ENCODE measurements at places on chromosomes 7 and 10.

- no peak for DNase-seq
These were observed 227.4 kb upstream of the COBL start for GRCh38 chr7:51543801-51544553.

GRCh38 chr10:127407551-127407950 is 141.6 kb upstream of the NPS start:
- DNase-seq: no peak

DNA sequence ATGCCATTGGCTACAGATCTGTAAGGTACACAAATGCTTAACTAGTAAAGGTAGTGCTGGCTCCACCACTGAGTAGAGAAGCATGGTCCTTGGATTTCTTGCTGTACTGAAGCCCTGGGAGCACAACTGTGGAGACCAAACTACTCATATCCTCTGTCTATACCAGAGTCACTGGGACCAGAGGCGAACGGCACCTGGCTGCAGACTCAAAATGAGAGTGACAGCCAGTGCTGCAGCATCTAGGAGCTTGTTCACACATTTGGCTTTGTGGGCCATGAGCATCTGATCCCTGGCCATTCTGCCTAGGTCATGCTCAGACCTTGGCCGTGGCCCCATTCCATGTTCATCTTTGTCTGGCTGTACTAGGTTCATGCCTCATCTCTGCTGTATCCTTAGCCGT is 31.9 kb downstream of the LRRC18 start:
- no peak for DNase-seq

DNA sequence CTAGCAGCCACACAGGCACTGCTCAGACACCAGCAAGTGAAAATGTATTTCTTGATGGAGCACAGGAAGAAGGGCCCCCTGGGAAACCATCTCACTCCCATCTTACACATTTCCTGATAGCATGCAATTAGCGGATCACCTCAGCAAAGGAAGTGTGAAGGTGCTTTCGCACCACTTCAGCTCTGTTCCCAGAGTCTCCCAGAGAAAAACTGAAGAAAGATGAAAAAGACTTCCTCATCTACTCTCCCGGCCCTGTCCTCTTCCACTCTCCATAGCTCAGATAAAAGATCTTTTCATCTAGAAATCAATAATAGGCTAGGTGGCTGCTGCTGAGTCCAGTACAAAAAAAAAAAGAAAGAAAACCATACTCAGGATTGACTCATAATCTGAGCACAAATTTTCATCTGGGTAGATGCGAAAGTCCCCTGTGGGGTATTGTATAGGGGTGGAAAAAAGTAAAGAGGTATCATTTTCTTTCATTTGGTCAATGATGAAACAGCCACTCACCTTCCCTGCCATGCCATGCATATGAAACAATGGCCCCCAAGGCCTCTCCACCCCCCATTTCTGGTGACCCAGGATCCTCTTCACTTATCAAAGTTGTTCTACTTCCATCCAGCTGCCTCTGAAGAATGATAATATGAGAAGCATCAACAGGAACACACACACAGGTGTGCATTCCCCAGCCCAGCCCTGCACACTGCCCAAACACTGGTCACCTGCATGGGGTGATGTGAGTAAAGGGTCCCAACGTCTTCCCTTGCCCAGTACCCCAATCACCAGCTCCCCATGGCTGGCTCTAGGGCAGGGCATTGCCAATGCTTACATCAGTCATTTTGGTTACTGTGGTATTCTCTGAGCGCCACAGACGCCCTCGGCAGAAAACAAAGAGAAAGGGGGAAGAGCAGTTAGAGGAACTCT is 48.8 kb upstream of the DGKI start:
- DNase-seq: peak; percentile 45

DNA sequence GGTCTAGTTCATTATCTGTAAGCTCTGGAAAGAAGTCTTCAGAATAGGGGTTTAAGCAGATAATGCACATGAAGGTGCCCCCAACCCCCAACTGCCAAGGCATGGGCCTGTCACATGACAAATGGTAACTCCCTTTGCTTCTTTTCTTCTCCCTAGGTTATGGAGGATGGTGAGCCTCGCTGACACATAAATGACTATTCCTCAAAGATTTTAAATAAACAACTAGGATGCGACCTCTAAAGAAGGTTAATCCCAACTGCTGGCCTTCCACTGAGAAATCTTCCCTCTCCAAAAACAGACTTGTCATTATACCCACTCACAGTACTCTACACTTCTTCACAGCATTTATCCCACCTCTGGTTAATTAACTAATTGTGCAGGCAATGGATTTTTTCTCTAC is 75.7 kb upstream of the FAM133B start:
- no peak for DNase-seq

- DNase-seq: no peak
These were observed 43.7 kb downstream of the CTTNBP2 start for GRCh38 chr7:117829450-117830117.

DNA sequence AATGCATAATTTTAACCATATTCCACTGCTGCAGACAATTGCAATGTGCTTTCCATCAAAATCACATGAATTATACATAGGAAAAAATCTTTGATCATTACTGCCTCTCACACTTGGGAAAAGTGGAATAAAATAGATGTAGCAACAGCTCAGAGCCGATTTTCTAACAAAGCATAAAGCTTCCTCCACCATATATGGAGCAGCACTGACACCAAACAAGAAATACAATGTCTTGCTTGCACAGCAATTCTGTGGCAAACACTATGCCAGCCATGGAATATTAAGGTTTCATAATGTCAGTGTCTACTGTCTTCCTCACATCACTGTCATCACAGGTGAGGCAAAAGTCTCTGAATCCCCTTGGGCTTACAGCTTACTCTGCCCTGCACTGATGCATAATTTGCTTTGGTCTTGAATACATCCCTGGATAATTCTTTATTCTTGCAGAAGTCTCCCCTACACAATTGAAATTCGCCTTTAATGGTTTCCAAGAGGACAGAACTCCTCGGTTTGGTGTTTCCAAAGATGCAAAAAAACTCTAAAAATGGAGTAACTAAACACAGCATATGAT is 198.5 kb downstream of the CACNA2D1 start:
- DNase-seq: no peak

GRCh38 chr10:20207653-20208052 is 391.4 kb downstream of the PLXDC2 start:
- DNase-seq: no peak

GRCh38 chr10:48507933-48508790 is 96.7 kb downstream of the ARHGAP22 start:
- no peak for DNase-seq

GRCh38 chr10:65528986-65529385 is 1396.8 kb upstream of the LRRTM3 start:
- no peak for DNase-seq

DNA sequence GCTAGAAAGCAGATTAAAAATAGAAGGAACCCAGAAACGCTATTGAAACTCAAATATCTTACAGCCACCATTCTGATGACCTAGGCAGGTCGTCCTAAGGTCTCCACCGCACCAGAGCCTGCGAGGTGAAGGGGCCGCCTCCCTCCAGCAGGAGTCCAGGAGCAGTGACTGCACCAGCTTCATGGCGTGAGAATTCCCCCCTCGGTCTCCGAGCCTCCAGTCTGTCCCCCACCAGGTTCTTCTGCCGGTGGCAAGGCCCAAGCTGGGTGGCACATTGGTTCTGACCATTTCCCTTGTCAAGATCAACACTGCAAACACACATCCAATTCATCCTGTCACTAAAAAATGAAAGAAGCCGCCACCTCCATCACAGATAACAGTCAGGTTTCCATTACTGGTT is 98.7 kb downstream of the DIP2C start:
- DNase-seq: no peak

GRCh38 chr7:74138945-74139843 is 35.0 kb upstream of the EIF4H start:
- DNase-seq: no peak

- no peak for DNase-seq
These were observed 124.1 kb downstream of the CUL2 start for GRCh38 chr10:34966040-34966439.

DNA sequence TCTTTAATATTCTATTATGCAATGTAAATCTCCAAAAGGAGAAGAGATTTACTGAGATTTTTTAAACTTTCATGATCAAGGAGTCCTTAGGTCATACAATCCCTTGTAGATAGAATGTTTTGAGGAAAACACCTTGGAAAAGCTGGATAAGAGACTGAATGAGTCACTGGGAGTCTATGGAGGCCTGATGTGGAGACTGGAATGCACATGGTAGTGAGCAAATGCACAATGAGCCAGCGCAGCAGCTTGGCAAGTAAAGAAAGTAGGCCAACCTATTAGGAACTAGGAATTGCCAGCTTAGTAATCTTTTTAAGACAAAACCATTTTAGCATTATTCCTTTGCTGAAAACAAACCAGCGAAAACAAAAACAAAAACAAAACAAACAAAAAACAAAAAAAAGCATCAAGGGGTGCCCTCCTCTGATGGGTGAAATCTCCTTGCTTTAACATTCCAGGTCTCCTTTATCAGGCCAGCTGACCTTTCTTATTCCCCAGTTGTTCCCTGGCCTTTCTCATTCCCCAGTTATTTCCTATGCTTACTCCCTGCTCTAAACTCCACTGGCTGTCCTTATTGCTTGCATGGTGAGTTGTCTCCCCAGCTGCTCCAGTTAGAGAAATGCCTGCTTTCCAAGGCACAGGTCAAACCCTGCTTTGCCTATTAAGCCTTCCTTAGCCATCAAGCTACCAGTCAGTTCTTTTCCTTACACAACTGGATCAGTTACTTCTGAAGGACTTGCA is 135.8 kb downstream of the PLCE1 start:
- no peak for DNase-seq

DNA sequence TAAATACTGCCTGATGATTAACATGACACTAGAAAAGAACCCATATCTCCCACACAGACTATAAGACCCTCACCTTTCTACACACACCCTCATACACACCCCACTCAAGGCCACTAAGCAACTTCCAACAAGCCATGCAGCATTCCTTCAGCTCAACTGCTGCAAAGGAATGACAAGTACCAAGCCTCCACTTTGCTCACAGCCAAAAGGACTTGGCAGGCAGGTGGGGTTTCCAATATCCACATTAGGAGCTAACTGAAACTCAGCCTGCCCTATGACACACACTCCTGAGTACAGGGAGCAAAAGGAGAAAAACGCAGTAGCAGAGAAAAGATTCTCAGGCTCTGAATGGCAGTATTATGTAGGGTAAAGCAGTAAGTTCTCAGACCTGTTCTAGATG is 13.4 kb downstream of the USP54 start:
- DNase-seq: no peak

GRCh38 chr10:52768001-52768532 is 4.5 kb downstream of the MBL2 start:
- DNase-seq: no peak

DNA sequence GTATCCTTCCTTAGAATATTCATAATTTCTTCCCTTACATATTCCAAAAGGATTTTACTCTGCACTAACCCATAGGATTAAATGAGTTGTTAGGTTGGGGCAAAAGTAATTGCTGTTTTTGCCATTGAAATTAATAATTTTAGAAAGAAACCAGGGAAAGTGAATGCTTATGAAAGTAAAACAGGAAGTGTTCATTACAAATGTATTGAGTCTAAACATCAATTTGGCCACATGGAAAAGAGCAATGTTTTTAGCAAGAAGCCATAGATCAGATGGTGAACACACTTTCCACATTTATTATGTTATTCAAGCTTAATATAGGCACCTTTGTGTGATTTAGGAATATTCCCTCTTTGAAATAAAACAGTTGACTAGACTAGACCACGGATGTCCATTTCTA is 102.9 kb downstream of the SUGCT start:
- DNase-seq: no peak

GRCh38 chr7:25638590-25639244 is 410.4 kb upstream of the NPVF start:
- no peak for DNase-seq

DNA sequence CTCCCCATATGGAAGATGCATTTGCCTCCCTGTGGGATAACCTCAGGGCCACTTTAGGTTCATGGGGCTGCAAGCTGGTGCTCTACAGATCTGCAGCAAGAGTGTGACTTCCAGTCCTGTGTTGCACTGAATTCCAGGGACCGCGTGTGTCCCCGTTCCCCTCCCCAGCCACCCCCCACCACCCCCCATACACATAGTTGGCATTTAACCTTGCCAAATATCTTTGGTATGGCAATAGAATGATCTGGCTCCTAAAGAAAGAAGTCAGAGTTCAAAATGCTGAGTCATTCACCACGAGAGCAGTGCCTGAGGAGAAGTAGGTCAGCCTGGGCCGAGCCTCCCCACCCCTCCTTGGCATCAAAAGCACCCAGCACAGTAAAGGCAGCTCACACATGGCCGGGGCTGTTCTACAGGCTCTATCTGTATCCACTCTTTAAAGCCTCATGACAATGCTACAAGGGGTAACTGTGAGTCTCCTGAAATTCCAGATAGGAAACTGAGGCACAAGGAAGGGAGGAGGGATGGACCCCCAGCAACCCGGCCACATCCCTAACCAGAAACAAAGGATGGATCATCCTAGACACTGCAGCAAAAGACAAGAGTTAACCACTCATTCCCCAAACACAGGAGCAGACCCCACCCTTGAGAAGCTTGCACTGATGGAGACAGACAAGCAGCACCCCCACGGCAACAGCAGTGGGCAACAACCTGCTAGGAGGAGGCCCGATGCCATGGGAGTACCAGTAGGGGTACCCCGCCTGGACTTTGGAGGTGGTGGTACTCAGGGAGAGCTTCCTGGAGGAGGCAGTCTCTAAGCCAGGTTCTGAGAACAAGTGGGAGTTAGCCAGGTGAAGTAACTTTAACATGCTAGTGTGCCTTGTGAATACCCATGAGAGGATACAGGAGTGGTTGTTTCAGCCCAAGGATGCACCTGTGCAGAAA is 70.3 kb upstream of the NANOS1 start:
- DNase-seq: no peak

- no peak for DNase-seq
These were observed 402.9 kb downstream of the PHF14 start for GRCh38 chr7:11376529-11376928.

GRCh38 chr10:71069909-71070666 is 142.3 kb upstream of the UNC5B start:
- no peak for DNase-seq

- DNase-seq: no peak
These were observed 24.4 kb downstream of the BAG3 start for GRCh38 chr10:119675483-119676170.

- no peak for DNase-seq
These were observed 31.8 kb downstream of the AOAH start for GRCh38 chr7:36692456-36692855.

GRCh38 chr7:75662579-75663301 is 76.0 kb downstream of the HIP1 start:
- DNase-seq: no peak

- no peak for DNase-seq
These were observed 72.5 kb downstream of the CXCL12 start for GRCh38 chr10:44312401-44312800.

- no peak for DNase-seq
These were observed 32.9 kb downstream of the TACC2 start for GRCh38 chr10:122021828-122022227.

DNA sequence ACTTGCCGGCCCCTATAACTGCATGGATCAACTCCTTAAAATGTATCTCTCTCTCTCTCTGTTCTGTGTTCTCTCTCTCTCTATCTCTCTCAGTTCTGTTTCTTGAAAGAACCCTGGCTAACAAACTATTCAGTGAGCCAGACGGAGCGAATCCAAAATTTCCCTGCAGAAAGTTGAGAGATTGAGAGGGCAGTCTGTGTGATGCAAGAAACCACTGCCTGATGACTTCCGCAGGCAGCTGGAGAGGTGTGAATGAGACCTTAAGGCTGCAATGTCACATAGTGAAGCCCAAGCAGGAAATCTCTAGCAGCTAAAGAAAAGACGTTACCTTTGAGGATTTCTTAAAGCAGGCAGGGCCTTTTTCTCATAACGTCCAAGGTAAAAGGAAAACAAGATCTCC is 17.3 kb downstream of the FAM107B start:
- DNase-seq: no peak
